SHP77 treated with DMSO at 0.1 percent for 48 hours (cell line): ENCODE measurements at places on chromosomes 1 and 21.

DNA sequence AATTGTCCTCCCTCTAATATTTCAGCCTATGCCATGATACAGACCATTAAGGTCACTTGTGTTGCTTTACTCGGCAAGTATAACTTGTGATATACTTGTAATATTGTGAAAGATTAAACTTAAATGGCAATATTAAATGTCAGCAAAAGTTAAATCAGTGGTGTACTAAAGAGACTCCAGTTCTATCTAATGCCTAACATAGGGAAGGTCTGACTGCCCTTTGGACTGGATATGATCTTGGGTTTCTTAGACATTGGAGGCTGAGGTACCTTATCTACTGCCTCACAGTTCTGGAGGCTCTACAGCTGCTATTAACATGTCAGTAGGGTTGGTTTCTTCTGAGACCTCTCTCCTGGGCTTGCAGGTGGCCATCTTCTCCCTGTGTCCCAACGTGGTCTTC is 89.9 kb downstream of the MT1HL1 start:
- DNase-seq: no peak

- no peak for DNase-seq
Observed at GRCh38 chr1:107139833-107140702, 771 bp upstream of the NTNG1 start.

DNA sequence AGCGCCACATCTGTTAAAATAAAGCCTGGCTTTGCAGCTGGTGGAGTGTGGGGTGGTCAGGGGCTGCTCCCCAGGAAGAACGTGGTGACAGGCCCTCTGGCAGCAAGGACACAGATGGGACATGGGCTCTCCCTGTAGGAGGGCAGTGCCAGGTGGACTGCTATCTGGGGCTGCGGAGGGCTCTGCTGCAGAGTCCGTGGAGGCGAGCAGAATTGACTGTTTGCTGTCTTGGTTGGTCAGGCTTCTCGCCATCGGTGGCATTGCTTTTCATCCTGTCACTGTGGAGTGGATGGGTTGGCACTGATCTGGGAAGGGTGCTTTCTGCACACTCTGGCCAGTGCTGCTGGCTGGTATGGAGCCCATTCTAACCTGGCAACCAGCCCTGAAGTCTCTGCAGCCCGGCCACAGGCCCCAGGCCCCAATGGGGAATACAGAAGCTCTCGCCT is 103.0 kb downstream of the LAMC2 start:
- DNase-seq: no peak

- DNase-seq: no peak
Observed at GRCh38 chr1:46606255-46606965, 2.3 kb upstream of the MKNK1 start.

DNA sequence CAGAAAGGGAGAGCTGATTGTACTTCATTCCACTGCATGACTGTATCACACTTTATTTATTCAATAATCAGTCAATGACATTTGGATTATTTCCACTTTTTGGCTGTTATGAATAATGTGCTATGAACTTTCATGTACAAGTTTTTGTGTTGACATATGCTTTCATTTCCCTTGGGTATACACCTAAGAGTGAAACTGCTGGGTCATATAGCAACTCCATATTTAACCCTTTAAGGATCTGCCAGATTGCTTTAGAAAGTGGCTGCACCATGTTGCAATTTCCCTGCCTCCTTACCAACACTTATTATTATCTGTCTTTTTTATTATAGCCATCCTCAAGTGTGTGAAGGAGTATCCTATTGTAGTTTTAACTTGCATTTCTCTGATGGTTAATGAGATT is 108.8 kb upstream of the KCNK1 start:
- no peak for DNase-seq

GRCh38 chr1:109425391-109426280 is 612 bp downstream of the PSMA5 start:
- DNase-seq: no peak

- DNase-seq: no peak
Observed at GRCh38 chr1:113975211-113975895, 3.9 kb upstream of the OLFML3 start.

DNA sequence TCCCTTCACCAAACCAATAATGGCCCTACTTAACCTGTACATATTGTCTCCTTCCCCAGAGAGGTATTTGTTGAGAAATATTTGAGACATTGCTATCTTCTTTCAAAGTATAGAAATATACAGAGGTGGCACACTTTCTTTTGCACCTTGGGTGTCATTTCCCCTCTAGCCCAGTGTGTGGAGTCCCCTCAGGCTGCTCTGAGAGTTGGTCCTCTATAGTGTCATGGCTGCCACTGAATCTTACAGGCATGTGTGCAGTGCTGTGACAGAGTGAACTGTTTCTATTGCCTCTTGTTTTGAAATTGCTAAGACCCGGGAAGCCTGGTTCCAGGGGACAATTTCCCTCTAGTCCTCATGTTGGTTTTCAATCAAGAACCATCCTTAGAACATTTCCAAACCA is 140.2 kb upstream of the KCNJ6 start:
- no peak for DNase-seq

DNA sequence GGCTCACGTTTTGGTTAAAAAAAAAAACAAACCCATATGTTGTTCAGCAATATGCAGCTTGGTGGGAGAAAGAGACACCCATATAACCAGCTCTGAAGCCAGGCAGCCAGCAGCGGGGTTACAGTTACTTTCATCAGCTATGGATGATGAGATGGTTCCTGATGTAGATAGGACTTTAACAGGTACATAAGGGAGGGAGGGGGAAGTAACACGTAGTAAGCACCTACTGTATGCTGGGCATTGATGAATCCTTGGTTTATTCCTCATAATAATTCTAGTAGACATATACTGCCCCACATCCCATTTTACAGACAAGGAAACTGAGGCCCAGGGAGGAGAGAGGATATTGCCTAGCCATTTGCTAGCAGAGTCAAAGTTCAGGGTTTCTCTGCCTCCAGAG is 2.0 kb downstream of the SLC1A7 start:
- DNase-seq: no peak

DNA sequence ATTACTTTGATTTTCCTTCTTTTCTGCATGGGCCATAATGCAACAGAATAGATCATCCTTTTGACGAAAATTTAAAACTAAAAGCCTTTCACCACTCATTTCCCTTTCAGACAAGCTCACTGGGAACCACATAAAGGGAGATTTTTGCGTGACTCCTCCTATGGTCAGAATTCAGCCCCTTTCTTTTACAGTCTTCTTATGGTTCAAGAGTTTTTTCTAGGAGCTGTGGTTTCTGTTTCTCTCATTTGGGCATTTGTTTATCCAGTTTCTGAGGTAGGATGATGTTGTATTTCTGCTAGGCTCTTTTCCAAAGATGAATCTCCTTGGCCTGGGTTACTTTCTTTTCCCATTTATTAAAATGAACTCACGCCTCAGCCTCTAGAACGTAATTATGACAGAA is 16.9 kb downstream of the RGS1 start:
- no peak for DNase-seq

- no peak for DNase-seq
Observed at GRCh38 chr1:54546651-54547401, 1.2 kb upstream of the ACOT11 start.

DNA sequence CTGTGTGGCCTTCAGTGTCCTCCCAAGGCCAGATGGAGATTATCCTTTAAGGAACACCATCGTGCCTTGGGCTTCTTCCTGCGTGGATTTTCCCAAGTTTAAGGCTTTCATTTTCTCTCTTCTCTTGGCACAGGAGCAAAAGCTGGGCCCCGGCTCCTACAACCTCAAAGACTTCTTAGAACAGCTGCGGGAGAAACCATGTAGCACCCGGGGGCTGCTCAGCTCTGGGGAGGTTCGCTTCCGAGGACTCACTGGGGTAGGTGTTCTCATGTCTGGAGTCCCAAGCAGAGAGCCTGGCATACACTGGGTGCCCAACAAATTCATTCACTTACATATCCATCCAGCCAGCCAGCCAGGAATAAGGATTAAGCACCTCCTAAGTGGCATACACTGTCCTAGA is 6.6 kb upstream of the TTC22 start:
- no peak for DNase-seq

DNA sequence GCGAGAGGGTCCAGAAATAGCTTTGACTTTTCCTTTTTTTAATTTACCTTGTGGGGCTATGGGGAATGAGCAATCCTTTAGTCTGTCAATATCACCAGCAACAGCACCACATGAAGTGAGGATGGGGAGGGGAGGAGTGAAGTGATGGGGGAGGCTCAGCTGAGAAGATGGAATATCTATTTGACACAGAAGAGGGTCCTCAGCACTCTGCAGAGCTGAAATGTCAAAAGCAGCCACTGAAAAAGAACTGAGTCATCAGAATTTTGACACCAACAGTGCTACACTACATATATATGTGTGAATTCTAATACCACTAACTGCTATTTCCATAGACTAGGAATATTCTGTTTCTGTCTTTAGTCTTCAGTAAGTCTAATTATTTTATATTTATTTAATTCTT is 427.0 kb upstream of the PBX1 start:
- DNase-seq: no peak

- DNase-seq: no peak
Observed at GRCh38 chr21:41777951-41778815, 11.3 kb upstream of the RIPK4 start.

GRCh38 chr1:20322081-20322824 is 31.6 kb downstream of the VWA5B1 start:
- DNase-seq: no peak

DNA sequence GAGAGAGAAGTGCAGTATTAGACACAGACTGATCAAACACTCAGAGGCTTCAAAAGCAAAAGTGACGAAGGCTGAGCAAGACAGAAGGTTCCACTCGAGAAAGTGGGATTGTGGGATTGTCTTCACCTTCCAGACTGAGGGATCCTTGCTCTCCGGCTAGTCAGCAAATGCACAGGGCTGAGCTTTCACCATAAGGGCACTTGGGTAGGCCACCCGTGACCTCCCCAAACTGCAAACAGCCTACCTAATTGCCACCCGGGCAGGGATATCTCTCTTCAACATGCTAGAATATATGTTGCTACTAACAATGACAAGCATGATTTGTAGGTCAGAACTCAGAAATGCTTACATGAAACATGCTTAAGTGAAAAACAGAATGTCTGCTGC is 35.3 kb upstream of the RIPK4 start:
- no peak for DNase-seq

DNA sequence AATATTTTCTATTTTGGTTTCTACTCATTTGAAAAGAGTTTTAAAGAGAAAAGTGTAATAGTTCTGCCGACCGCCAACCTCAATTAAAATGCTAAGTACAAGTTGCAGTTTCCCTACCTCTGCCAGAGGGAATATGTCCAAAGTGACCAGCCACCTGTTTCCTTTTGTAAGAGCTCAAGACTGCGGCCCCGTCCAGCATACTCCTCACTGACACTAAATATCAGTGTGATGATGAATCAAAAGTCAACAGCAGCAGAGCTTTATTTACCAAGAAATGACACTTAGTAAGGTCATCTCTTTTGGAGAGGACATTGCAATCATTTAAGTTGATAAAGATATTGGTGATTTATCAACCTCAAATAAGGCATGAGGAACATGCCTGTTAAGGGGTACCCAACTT is 57.4 kb upstream of the NRIP1 start:
- DNase-seq: no peak

DNA sequence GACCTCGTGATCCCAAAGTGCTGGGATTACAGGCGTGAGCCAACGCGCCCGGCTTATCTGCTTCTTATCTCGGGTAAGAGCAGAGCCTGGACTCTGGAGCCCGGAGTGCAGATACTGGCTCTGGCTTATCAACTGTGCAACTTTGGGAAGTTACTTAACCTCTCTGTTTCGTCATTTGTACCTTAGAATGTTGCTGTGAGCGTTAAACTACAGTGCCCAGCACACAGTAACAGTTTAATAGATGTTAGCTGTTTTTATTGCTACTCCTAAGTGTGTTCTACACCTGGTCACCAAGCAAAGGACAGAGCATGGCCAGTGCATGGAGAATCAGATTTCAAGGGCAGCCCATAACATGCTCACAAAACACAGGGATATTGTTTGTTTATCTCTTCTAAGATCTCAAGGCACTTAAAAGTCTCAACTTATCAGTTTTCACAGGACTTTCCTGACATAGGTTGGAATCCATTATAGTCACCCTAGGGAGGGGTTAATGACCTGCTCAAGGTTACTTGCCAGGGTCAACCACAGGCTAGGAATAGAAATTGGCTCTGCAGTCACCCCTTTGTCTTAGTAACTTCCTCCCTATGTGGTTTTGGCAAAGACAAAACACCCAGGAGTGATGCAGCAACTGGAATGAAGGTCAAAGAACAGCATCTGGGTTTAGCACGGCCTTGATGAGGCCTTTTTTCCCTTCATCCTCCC is 22.5 kb upstream of the SRP9 start:
- no peak for DNase-seq

- DNase-seq: no peak
Observed at GRCh38 chr1:218953386-218953785, 220.3 kb upstream of the LYPLAL1 start.

GRCh38 chr21:44370027-44370735 is 16.8 kb downstream of the TRPM2 start:
- no peak for DNase-seq

GRCh38 chr1:1361982-1362423 is 3.6 kb upstream of the MXRA8 start:
- DNase-seq: no peak

GRCh38 chr1:100607628-100608240 is 69.8 kb downstream of the GPR88 start:
- DNase-seq: no peak

DNA sequence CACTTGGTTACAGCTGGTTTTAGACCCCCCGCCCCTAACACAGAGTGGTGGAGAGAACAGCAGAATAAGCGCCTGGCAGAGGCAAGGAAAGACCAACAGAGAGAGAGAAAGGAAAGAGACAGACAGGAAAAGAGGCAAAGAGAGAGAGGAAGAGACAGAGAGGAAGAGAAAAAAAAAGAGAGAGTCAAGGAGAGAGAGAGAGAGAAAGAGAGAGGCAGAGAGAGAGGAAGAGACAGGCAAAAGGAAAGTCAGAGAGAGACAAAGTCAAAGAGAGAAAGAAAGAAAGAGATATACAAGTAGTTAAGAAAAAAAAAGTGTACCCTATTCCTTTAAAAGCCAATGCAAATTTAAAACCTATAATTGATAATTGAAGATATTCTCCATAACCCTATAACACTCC is 13.0 kb upstream of the NEK2 start:
- DNase-seq: no peak

GRCh38 chr21:31158789-31159581 is 120.7 kb upstream of the KRTAP19-8 start:
- no peak for DNase-seq

DNA sequence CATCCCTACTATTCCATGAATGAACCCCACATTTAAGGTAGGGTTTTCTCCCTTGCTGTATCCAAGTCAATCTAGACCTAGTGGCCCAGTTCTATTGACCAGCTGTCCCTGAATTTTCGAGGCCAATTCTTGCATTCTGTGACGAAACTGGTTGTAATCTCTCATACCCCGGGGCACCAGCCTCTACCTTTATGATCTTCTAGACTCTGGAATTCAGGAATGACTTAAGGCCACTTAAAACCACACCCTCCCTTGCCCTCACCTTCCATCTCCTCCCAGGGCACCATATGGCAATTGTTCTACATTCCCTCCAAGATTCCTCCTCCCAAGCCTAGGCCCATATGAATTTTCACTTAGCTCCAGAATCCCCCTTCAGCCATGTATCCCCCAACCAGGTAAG is 48.9 kb downstream of the RHOU start:
- DNase-seq: no peak

GRCh38 chr21:38352536-38353219 is 95.9 kb downstream of the KCNJ15 start:
- DNase-seq: peak; percentile 59

GRCh38 chr1:208634346-208635140 is 390.4 kb upstream of the PLXNA2 start:
- DNase-seq: no peak

GRCh38 chr1:11654137-11654938 is at the start of the genes FBXO2 and FBXO44:
TSS of gene FBXO2 (minus strand) at chr1:11654429. CDS start at chr1:11654340, 89 bp downstream.
TSS of gene FBXO44 (plus strand) at chr1:11654877. CDS start at chr1:11655836, 959 bp downstream.
- DNase-seq: no peak
